ENCODE measurements at places on chromosomes 2 and 18.

DNA sequence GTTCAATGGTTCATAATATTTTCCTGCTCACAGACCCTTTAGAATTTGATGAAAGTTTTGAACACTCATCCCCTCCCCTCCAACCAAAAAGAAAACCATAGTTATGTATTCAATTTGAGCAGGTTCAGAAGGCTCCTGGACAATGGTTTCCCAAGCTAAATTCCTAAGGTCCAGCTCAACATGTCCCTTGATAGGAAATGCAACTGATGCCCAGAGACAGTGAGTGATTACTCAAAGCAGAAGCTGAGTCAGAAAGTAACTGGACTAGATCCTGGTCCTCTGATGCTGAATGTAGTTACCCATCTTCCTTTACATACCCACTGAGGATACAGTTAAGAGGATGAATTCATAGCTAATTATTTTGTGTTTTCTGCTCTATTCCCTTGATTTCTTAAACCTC lies 218.9 kb upstream of the NCKAP5 start:
- no peak for DNase-seq

DNA sequence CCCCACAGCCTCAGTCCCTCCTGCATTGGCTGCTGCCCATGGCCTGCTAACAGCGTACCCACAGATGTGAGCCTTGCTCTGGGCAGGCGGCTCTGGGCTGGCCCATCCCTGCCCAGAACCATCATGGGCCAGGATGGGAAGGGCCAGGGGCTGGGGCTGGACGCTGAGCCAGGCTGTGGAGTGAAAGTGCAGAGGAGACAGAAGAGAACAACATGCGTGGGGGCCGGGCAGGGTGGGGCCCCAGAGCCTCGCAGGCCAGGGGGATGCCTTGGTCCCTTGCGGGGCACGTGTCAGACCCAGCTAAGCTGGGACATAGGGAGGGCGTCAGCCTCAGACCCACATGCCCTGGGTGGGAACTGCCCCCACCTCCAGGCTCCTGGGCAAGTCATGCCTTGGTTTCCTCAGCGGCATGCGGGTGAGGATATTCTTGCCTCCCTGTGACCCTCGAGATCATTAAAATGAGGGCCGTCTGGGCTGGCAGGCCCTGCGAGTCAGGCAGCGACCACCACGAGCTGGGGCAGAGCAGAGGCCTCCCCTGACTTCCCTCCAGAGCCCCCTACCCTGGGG lies 27.3 kb downstream of the GPC1 start:
- no peak for DNase-seq

DNA sequence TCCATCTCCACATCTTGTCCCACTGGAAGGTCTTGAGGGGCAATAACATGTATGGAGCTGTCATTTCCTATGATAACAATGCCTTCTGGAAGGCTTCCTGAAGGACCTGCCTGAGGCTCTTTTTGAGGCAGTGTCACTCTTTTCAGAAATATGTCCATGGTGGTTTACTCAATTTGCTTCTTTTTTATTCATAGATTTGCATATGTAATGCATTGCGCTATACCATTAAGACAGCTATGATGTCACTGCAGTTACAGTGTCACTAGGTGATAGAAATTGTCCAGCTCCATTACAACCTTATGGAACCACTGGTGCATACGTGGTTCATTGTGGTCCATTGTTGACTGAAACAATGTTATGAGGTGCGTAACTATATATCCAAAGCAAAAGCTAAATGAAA lies 19.9 kb downstream of the NABP1 start:
- DNase-seq: no peak

DNA sequence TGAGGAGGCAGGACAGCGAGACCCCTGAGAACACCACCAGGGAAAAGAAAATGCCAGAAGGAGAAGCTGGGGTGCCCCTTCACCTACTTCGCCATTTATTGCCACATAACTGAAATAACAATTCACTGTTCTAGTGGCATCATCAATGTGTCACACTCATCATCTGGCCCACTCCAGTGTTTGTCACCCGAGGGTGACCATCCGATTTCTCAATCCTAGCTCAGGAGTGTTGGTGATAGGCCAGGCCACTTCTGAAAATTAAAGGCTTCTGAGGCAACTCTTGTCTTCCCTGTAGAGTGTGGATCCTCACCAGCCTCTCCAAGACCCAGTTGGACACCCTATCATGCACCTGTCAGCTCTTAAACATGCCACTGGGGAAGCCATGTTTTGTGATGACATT lies 62.9 kb upstream of the BZW1 start:
- no peak for DNase-seq
